ENCODE measurements at places on chromosomes 7 and 10.

DNA sequence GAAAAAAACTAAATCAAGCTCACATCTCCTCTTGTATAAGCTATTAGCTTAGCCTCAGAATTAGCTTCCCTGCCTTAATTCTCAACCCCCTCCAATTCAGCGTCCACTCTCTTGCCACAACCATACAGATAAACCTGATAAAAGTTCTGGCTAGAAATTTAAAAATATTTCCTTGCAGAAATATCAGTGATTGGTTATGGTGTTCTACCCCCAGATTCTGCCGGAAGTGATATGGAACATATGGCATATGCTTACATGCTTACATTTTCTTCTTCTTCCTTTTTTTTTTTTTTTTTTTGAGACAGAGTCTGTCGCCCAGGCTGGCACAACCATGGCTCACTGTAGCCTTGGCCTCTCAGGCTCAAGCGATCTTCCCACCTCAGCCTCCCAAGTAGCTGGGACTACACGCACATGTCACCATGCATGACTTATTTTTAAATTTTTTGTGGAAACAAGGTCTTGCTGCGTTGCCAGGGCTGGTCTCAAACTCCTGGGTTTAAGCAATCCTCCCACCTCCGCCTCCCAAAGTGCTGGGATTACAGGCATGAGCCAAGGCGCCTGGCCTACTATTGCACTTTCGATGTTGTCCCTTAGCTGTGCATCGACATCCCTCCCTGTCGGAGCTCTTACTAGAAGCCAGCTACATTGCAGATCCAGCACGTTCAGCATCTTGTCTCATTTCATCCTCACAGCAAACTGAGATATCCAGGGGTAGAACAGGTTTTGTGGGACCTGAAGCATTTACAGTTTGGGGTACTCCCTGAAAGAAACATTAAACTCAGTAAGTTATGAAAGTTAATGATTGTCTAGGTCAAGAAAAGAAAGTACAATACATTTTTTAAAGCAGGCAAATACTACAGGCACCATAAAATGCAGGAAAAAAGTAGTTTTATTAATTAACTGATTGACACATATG is 205.6 kb upstream of the TCF7L2 start:
- no peak for DNase-seq

GRCh38 chr10:96987842-96988175 is 155.7 kb downstream of the LCOR start:
- DNase-seq: no peak

DNA sequence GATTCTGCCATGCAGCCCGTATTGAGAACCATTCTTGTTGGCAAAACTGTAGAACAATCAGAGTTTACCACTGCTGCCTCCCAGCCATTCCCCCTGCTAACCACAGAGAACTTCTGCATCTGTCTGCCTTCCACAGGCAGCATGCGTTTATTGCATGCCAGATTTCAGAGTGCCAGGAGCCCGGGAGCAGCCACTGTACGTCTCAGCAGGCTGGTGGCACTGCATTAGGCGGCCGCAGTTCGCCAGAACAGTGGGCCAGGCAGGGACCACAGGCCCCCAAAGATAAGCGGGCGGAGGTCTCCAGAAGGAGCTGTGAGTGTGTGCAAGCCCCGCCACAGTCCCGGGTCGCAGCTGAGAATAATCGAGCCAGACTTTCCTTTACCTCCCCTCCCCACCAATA is 31.8 kb downstream of the ZNF467 start:
- DNase-seq: no peak

GRCh38 chr7:107486041-107486440 is 16.2 kb downstream of the GPR22 start:
- DNase-seq: no peak
